ENCODE measurements at places on chromosomes 4 and X.

GRCh38 chr4:117740736-117741135 is 293.6 kb upstream of the NDST3 start:
- DNase-seq: no peak

DNA sequence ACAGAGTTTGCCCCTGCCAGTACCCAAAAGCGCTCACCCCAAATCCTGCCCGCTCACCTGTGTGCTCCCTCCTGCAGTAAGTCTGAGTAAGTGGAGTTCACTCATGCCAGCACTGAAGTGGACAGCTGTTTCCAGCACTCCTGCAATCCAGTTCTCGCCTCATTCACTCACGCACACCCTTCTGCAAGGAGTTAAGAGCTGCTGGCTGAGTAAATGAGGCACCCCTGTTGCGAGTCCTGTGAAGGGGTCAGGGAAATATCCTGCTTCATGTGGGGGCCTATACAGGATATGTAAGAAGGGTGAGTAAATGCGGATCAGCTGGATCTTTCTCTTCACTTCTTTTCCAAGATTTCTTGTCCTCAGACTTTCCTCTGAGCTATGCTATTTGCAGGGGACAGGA is 23.5 kb downstream of the CXCL8 start:
- DNase-seq: no peak

DNA sequence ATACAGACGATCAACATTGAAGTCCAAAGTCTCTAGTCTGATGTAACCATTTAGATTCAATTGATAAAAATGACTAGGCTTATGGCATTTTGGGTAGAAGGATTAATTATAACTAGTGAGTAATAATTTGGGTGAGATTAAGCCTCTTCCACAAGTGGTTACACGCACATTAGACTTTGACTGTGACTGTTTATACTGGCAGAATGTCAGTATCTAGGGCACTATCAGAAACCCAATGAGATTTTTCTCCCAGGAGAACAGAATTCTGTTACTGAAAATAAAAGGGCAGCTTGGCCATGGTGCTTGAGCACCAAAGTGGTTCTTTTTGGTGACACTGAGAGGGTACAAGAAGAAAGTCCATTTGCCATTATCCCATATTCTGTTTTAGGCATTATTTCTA is 3.3 kb downstream of the PLS3 start:
- no peak for DNase-seq

DNA sequence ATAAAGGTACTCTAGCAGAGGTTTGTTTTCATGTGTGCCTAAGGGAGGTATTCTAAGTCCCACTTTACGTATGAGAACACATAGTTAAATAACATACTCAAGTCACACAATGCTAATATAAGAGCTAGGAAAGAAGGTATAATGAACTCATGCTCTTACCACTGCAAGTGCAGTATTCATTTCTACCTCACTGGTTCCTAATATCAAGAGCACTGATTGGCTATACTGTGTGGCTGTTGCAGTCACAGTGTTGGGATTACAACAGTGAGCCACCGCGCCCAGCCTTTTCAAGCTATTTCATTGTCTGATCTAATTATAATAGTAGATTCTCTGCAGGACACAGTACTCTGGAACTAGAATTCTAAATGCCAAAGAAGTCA is 84.0 kb downstream of the PDS5A start:
- DNase-seq: no peak

GRCh38 chr4:52202931-52203330 is 151.8 kb downstream of the SPATA18 start:
- no peak for DNase-seq

DNA sequence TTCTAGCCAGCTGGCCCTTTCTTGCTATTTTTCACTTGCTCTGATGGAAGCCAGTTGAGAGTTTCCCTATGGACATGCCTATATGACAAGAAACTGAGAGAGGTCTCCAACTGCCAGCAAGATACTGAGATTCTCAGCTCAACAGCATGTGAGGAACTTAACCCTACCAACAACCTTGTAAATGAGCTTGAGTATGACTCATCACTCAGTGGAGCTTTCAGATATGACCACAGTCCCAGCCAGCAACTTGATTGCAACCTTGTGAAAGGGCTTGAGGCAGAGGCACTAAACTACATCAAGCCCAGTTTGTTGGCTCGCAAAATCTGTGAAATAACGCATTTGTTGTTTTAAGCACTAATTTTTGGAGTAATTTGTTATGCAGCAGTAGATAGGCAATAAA is 175.8 kb downstream of the COMMD8 start:
- no peak for DNase-seq

- DNase-seq: no peak
These were observed 33.1 kb upstream of the CDKN2AIP start for GRCh38 chr4:183411291-183411861.

DNA sequence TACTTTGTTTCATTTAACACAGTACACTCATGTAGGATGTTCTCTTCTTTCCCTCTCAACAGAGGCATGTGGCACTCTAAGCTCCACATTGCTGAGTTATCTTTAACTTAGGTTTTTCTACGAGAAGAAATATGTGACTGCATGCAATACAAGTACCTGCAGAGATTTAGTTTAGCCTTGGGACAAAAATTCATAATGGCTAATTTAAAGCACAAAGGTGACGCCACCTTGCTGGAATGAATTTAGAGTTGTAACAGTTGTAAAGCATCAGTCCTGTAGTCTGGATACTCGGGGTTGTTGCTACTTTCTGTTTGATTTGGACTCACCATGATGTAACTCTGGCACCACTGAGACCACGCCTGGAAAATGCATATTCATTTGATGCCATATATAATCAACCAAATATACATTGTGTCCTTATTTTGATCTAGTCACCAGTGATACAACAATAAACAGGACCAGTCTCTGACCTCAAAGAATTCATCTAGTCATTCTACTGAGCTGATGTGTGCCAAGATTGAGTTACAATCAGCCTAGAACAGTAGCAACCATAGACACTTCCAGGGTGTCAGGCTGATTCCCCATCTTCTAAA is 451.0 kb upstream of the ZFP42 start:
- DNase-seq: no peak

DNA sequence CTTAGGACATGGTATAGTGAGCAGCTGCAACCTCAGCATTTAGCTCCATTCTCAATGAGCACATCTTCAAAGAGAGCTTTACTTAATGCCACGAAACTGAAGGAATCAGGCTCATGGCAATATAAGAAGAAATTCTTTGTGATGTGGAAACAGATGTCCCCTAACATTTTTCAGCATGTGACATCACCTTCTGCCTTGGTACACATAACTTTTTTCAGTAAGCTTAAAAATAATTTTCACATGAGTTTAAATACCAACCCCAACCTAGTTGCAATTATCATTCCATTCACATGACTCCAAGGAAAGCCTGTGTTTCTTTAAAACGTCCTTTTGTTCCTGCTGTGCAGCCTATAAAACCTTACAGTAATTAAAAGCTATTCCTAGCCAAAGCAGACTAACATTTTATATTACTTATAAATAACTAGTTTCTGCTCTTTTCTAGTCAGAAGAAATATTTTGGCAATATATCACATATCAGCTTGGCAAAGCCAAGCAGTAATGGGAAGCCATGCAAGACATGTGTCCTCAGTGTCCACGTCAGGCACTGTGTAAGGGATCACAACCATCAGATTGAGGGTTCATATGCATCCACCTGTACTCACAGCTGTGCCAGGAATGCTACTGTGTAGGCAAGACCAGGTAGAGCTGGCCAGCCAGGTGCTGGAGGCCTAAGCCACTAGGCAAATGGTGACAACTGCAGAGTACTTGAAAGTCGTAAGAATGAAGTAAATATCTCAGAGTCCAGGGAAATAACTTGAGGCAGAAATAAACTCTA is 466.6 kb downstream of the INPP4B start:
- DNase-seq: no peak

GRCh38 chrX:11426712-11427452 is 133.7 kb downstream of the AMELX start:
- DNase-seq: no peak

DNA sequence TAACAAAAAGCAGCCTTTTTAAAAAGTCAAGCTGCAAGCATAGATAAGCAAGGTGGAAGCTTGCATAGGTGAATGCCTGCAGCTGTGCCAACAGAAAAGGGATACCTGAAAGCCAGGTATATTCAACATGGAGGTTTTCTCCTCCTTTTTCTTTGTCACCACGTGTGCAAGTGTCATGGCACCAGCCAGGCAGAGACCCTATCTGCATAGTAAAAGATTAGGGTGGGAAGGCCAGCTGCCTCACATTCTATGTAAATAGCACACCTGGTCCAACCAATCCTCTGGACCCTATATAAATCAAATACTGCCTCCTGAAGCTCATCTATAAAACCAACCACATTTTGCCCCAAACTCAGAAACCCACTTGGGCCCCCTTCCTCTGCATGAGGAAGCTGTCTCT is 28.0 kb upstream of the PLK4 start:
- DNase-seq: no peak

DNA sequence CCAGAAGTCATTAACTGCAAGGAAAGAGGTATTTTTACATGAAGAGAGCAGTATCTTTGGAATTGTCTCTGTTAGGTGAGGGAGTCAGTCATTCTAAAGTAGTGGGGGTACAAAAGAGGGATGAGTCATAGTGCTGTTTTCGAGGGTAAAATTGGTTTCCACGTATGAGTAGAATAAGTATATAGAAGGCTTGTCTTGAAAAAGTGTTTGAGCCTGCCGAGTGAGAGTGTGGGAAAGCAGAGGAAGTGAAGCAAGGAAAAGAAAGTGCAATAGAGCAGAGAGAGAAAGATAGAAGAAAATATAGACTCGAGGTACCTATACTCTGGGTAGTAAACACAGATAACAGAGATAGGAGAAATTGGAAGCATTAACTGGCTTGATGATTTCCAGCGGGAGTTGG is 696.4 kb downstream of the DMD start:
- no peak for DNase-seq

DNA sequence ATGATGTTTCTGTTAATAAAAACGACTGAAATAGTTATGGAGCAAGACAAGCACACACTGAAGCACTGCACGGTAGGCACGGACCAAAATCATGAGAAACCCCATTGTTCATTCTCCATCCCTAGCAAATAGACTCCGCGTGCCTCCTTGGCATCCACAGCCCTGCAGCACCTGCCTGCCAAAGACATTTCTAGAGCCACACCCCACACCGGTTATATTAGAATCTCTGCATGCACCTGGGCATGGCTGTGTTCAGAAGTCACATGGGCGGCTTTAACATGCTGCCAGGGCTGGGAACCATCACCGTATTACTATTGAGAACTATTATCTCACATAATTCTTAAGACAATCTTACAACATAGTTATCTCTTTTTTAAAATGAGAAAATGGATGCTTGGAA is 5.9 kb downstream of the PDLIM3 start:
- DNase-seq: no peak

GRCh38 chr4:185192059-185192458 is 11.7 kb downstream of the CFAP97 start:
- DNase-seq: no peak

GRCh38 chr4:123709336-123709735 is 312.7 kb downstream of the SPRY1 start:
- no peak for DNase-seq

- no peak for DNase-seq
These were observed 14.4 kb upstream of the ZNF41 start for GRCh38 chrX:47497271-47497888.

DNA sequence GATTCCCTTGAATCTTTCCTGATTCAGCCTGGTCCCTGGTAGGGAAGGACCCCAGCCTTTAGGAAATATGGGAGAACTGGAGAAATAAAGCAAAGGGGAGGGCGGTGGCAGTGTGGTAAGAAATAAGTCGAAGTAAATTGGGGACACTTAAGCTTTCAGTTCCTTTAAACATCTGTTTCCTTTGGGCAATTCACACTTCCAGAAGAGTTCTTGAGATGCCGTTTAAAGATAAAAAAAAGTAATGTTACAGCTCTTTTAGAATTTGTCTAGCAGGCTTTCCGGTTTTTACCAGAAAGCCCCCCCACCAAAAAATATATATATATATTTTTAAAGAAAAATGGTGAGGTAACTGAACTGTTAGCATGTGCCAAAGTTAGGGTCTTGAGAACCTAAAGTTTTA is 46.6 kb downstream of the TSPAN7 start:
- DNase-seq: no peak

DNA sequence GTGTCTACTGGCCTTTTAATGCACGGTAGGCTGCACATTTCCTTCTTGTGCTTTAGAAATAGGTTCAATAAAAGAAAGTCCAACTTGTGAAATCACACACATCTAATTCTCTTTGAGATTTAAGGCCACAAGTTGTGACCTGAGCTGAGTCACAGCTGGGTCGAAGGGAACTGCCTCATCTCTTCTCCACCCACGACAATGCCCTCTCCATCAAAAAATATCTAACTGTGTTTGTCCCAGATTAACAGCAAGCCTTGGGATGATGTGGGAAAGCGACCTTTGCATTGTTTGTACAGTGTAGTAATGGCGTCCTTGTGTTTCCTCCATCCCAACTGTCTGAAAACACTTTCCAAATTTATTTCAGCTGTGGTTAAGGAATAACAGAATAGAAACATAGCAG is 168.9 kb downstream of the AMELX start:
- no peak for DNase-seq

GRCh38 chrX:78331708-78332107 is 4.3 kb upstream of the CYSLTR1 start:
- no peak for DNase-seq

- DNase-seq: no peak
These were observed 87.3 kb downstream of the PRSS12 start for GRCh38 chr4:118265312-118266144.

- DNase-seq: no peak
These were observed 17.1 kb downstream of the SPON2 start for GRCh38 chr4:1155314-1155713.

DNA sequence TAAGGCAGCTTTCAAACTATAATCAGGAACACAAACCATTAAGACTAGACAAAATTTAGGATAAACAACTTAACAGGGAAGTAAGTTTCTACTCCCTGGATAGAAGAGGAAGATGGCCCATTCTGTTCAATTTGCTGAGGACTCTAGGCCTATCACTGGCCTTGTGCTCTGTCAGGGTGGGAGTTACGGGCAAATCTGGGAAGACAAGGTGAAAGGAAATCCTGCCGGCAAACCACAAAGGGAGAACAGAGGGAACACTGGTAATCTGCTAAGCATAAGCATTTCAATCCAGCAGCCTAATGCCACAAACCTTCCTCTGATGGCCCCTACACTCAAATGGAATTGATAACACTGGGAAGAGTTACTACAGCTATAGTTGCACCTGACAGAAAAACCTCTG is 8.3 kb downstream of the GPR82 start:
- no peak for DNase-seq

- DNase-seq: no peak
These were observed 3.7 kb upstream of the C4orf36 start for GRCh38 chr4:86895692-86896488.

- no peak for DNase-seq
These were observed 347.2 kb upstream of the DDX53 start for GRCh38 chrX:22652596-22652995.

DNA sequence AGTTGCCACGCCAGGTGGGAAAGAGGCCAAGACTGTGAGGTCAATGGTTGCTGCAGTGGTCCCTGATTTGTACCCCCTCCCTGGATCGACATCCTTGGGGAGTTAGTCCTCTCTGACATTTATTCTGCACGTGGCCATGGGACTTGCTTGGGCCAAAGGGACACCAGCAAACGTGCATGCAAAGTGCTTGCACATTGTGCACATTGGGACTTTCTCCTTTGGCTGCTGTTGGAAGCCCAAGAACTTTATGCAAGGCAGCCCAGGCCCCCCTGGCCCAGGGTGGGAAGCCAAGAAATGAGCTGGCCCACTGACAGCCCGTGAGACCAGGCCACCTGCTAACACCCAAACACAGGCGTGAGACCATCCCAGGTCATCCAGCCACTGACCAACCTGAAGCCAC is 38.1 kb downstream of the SLC2A9 start:
- DNase-seq: no peak

GRCh38 chrX:69207216-69207615 is 42.0 kb upstream of the PJA1 start:
- no peak for DNase-seq

All from ascending aorta (tissue), 2 donors.